Left hindlimb (tissue), 1 donor: ENCODE measurements at places on chromosomes 1 and 21.
A peak's percentile ranks its signal among the peaks of the same experiment; 100 is the strongest.

GRCh38 chr1:104878203-104878909, 1128.7 kb downstream of the AMY1C start:
- DNase-seq: no peak

- no peak for DNase-seq
Measured at GRCh38 chr1:47580451-47580995, 142.7 kb downstream of the FOXD2 start.

DNA sequence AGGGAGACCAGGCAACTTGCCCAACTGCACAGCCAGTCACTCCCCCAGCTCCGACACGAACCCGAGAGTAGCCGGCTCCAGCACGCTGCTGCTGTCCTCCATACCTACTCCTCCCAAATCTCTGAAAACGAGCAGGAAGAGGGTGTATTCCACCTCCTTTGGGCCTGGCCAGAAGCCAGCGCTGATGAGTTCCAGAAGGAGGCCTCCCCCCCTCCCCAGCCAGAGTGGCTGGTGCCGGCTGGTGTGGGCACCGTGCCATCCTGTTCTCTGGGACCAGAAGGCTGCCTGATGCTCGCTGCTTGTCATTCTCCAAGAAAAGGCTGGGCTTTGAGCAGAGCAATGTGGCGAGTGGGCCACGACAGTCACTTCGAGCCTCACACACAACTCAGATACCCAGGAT, 22.2 kb downstream of the KCNN3 start:
- peak; percentile 77 for DNase-seq

- DNase-seq: no peak
Measured at GRCh38 chr1:63640633-63641567, 47.7 kb downstream of the PGM1 start.

GRCh38 chr21:45261093-45261492, 26.6 kb downstream of the POFUT2 start:
- DNase-seq: no peak

GRCh38 chr1:18855573-18855972, 3.9 kb downstream of the TAS1R2 start:
- DNase-seq: no peak

DNA sequence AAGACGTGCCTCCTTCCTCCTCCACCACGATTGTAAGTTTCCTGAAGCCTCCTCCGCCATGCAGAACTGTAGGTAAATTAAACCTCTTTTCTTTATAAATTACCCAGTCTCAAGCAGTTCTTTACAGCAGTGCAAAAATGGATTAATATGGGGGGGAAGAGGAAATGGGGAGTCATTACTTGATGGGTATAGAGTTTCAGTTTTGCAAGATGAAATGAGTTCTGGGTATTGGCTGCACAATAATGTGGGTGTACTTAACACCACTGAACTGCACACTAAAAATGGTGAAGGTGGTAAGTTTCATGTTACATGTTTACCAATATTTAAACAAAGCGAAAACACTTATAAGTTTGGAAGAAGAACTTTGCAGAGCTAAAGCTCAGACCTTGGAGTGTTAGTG, 24.3 kb upstream of the DISP1 start:
- no peak for DNase-seq

- no peak for DNase-seq
Measured at GRCh38 chr1:8883491-8883890, 5.0 kb upstream of the ENO1 start.

GRCh38 chr1:226029093-226029496, 30.0 kb upstream of the SDE2 start:
- DNase-seq: no peak
